ELF-1 (cell line): ENCODE measurements at places on chromosomes 3 and 15.

- DNase-seq: peak; percentile 73
Observed at GRCh38 chr3:128133273-128133883, 9.8 kb upstream of the RUVBL1 start.

GRCh38 chr15:38672814-38673670, 108.4 kb upstream of the RASGRP1 start:
- DNase-seq: no peak

DNA sequence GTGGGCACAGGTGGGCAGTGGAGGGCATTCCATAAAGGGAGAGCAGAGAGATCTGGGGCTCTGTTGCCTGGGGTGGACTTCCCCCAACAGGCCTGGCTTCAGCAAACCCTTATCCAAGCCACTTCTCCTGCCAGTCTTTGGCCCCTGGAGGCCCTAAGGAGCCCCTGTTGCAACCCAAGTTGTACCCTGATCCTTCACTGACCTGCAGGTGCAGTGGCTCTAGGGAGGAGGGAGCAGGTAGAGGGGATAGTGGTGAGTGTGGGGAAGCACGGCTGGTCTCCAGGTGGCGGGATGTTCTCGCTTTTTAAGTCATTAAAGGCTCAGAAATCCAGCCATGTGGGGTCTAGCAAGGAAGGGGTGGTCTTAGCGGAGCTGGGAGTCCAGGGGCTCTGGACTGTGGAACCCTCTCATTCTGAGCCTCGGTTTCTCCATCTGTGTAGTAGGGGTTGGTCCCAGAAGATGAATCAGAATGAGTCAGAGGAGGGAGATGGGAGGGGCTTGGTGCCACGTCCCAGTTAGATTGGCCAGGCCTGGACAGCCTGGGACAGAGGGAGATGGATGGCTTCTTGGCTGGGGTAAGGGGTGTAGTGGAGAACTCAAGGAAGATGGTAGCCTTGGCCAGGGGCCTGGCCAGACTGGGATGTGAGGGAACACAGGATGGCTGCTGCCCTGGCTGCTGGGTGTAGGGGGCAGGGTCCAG, 2.6 kb downstream of the ZBTB47 start:
- no peak for DNase-seq

- no peak for DNase-seq
Observed at GRCh38 chr15:83194528-83194927, 13.1 kb downstream of the HDGFL3 start.

DNA sequence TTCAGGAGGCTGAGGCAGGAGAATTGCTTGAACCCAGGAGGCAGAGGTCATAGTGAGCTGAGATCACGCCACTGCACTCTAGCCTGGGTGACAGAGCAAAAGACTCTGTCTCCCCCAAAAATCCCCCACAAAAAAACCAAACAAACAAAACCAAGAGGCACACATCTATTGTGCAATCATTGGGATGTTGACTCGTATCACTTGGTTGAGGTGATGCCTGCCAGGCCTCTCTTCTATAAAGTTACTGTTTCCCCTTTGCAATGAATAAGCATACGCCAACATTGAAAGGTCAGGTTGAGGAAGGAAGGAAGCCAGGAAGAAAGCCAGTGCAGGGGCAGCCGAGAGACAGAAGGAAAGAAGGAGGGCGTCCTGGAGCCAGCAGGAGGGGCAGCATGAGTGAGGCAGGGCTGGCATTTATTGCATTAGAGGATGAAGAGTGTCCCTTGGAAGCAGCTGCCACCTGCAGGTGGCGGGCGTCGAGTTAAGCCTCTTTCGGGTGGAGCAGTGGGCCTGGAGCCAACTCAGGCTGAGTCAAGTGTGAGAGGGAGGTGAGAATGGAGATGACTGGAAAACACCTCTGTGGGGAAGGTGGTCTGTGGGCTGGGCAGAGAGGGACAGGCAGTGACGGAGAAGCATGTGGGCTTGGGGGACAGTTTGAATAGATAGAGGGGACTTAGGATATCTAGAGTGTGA, 8.3 kb upstream of the CSPG4 start:
- peak; percentile 74 for DNase-seq

DNA sequence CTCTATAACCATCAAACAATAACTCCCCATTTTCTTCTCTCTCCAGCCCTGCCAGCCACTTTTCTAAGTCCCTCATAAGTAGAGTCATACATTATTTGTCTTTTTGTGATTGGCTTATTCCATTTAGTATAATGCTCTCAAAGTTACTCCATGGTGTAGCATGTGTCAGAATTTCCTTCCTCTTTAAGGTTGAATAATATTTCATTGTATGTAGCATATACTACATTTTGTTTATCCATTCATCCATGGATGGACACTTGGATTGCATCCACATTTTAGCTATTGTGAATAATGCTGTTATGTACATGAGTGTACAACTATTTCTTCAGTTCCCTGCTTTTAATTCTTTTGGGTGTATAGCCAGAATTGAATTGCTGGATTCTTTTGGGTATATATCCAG, 138.4 kb downstream of the ATG7 start:
- DNase-seq: no peak

DNA sequence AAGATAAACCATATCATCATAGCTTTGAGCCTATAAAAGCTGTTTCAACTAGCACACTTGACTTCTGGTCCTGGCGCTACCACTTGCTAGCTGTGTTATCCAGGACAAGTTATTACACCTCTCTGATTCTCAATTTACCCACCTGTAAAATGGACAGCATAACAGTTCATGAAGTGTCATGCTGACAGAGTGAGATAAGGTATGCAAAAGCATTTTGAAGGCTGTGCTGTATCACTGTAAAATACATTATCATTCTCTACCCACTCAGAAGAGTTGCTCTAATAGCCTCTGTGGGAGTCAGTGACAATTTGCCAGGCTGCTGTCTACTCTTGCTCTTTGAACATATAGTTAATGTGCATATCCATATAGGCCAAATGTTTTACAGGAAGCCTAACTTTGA, 93.0 kb downstream of the SSR3 start:
- DNase-seq: no peak

DNA sequence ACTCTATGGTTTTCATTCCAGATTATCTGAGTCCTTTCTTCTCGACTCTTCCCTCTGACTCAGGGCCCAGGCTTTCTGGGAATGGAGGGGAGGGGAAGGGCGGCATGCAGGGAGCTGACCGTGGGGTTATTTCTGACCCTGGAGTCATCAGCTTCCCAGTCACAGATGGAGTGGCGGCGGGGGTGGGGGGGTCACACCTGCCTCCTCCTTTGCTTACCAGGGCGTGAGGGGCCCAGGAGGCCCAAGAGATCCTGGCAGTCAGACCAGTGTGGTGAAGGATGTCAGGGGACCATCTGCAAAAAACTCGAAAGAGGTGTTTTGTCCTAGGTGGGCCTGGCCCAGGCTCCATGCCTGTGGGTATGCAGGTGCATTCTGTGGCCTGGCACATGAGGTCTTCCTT, 996 bp upstream of the XIRP1 start:
- no peak for DNase-seq

- no peak for DNase-seq
Observed at GRCh38 chr15:100919481-100920405, 586 bp downstream of the LRRK1 start.

GRCh38 chr3:46187341-46187700, 20.8 kb downstream of the CCR1 start:
- no peak for DNase-seq

DNA sequence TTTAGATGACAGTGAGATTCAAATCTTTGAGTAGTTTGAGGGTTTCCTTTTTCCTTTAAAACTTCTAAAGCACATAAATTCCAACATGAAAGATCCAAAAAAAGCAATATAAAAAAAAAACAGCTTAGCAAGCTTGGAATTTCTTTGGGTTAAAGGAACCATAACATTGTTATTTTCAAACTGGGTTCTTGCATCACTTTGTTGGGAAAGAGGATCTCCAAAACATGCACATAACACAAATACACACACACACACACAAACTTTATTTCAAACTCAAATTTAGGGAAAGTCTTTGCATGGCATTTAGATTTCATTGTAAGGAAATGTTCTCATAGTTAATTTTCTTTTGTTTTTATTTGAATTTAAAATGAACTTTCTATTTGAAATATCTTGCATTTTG, 79.2 kb upstream of the COL8A1 start:
- no peak for DNase-seq

DNA sequence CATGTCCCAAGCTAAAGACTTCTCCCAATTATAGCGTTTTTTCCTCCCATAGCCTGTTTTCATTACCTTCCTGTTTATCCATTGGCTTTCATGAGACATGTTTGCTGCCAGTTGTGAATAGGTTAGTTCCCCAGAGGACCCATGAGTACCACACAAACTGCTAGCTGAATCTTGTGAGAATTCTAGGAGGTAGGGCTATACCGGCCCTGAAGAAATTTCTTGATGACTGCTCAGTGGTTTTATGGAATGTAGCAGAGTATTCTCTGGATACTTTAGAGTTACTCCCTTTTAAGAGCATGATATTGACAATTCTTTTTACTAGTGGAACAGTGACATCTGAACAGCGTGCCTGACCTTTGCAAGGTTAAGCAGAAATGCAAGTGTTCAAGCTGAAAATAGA, 210.4 kb downstream of the MCTP2 start:
- DNase-seq: no peak

GRCh38 chr3:184485906-184486305, 75.7 kb upstream of the EPHB3 start:
- no peak for DNase-seq

- DNase-seq: peak; percentile 57
Observed at GRCh38 chr15:40843885-40844695, at the start of gene SPINT1. Gene SPINT1, plus strand, starts transcription at chr15:40844048. Its CDS starts 507 bp downstream, at chr15:40844555.

- DNase-seq: no peak
Observed at GRCh38 chr3:713947-714620, 378.7 kb upstream of the CNTN6 start.

DNA sequence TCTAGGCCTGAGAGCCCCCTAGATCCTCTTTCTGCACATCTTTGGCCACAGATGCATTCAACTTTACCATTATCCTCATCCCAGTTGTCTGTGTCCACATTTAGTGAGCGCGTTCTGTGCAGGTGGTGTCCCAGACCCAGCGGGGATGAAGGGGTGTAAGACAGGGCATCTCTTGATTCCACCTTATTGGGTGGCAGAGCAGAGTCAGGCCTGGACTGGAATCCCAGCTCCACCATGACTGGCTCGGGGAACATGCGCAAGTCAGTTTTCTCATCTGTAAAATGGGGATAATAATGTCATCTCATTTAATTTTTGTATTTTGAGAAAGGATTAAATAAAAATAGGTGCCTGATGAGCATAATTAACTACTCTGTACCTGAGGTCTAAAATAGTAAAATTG, 7.8 kb downstream of the SMAD6 start:
- no peak for DNase-seq

DNA sequence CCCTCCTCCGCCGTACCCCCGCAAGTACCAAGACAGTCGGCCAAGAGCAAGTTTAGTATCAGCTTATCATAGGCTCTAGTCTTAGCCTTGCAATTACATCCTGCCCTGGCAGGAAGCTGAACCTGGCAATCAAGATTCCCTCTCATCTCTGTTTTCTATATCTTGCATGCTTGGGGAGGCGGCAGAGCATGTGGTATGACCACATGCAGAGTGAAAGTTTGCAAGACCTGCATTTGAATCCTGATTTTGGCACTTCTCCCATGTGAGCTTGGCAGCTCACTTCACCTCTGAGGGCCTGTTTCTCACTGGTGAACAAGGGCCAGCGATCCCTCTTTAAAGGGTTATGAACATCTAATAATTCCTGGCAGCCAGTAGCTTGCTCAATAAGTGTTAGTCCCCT, 106.1 kb upstream of the FRMD4B start:
- no peak for DNase-seq
